Fibroblast of skin of right quadriceps (primary cell): ENCODE measurements at places on chromosomes 11 and 22.
A peak's percentile ranks its signal among the peaks of the same experiment; 100 is the strongest.

DNA sequence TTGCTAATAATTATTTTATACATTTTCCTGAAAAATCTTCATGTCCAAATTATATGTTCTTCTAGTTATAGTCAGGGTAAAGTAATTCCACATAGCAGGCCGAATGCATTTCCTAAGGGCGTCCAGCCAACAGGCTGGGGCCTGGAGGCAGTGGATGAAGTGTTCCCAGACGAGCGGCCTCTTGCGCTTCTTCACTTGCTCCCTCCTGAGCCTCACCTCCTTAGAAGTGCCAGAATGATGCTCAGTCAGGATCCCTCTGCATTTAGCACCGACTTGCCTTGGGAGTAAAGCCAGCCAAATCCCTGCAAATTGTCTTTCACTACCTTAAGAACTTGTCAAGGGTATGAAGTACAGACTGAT is 1.5 kb downstream of the OLFML1 start:
- DNase-seq = peak; percentile 18

DNA sequence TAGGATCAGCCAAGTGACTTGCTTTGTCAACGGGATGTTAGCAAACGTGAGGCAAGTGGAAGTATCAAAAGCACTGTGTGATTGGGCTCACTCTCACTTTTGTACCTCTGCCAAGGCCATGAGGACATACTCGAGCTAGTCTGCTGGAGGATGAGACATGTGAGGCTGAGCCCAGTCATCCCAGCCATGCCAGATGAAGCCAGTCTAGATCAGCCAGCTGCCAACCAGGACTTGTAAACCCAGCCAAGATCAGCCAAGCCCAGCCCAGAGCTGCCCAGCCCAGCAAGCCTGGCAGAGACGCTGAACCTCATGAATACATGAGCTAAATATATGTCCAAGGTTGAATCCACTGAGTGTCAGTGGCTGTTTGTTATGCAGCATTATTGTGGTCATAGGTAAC is 369.7 kb downstream of the MN1 start:
- no peak for DNase-seq

- no peak for DNase-seq
Observed at GRCh38 chr11:129273944-129274711, 82.0 kb upstream of the ARHGAP32 start.

DNA sequence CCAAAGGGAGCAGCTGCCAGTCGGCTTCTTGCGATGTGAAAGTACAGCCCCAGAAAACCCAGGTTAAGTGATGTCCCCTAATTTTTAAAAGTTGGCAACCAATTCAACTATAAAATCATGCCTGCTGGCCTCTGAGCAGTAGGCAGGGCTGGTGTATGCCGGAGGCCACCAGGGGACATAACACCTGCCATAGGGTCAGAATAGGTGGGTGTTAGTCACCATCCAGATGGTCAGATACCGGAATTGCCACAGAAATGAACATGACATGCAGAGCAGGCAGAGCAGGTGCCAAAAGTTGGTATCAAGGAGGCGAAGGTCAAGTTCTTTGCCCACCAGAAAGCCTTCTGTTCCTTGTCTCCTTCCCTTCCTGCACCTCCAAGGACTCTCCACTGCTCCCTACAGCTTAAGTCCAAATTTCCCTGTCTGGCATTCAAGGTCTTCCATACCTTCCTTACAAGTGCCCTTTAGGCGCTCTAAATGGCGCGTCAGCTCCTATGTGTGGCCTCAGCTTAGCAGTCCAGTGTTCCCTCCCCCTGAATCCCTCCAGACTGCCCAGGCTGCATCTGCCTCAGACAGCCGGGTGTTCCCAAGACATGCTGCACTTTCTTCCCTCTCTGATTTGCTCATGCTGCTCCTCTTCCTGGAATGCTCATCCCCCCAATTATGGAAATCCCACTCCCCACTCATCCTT is 45.1 kb downstream of the PTPRJ start:
- DNase-seq = no peak

DNA sequence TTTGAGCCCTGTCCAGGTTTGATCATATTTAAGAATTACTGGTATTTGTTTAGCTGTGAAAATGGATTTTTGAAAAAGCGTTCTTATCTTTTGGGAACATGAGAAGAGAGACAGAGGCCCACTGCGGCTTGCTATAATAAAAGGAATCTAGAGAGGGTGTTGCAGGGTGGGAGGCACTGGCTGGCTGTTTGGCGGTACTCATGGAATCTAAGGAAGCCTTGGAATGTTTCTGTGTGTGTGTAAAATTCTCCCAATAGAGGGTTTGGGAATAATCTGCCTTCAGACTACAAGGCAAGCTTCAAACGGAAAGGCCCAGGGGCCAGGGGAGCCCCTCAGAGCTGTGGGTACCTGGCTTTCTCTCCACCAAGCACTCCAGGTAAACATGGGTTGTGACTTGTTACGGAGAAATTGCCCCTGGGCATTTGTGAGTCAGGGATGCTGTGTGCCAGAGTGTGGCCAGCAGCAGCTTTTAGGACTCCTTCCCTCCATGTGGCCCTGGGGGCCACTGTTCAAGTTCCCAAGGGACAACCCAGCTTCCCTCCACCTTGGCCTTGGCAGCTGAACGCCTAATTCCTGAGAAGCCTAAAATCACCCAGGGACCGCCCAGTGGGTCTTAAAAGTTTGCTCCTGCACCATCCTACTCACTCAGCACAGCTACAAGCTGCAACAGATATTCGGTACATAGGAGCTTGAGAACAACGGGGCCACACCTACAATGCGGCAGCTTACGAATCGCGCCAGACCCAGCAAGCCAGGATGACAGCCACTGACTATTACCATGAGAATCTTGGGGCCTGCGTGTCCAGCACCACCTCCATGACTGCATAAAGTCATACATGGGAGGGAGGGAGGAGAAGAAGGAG is 14.1 kb upstream of the SYT8 start:
- peak; percentile 40 for DNase-seq
